ENCODE measurements at places on chromosomes 3 and 15.

DNA sequence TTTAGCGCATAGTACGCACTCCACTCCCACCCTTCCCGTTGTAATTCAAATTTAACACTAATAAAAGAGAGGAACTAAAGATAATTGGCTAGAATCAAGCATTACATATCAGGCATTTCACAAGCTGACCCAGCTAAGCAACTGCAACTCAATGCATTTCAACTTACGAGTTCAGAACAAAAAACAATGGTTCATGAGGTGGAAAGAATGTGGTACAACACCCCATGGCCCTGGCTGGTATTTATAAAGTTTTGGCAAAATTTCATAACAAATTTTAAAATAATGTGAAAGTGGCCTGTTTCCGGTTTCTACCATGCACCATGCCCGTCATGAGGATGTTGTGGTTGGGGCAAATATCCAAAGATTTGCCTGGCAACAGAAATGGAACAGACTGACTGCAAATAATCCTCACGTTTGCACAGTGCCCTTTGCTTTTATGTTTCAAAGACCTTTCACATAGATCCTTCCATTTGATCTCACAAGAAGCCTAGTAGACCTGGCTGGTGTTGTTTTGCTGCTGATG is 455.3 kb upstream of the NR2F2 start:
- DNase-seq: no peak

DNA sequence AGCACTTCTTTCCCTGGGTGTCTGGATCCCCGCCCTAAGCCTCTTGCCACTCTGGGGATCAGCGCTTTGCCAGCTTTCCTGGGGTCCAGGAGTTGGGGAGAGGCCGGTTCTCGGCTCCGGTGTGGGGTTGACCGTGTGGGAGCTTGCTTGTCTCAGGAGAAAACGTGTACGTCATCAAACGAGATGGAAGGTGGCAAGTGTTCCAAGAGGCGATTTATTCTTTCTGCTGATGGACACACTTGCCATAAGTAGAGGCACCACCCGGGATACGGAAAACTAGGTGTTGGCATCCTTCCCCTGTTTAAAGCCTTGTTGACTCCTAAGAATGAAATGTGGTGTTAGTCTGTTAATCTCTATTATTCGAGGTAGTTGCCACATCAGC is 295 bp downstream of the ZWILCH start:
- DNase-seq: no peak

GRCh38 chr15:60569596-60569995 is 90.7 kb upstream of the ICE2 start:
- no peak for DNase-seq

- DNase-seq: no peak
These were observed 18.3 kb downstream of the MYZAP start for GRCh38 chr15:57609805-57610529.

DNA sequence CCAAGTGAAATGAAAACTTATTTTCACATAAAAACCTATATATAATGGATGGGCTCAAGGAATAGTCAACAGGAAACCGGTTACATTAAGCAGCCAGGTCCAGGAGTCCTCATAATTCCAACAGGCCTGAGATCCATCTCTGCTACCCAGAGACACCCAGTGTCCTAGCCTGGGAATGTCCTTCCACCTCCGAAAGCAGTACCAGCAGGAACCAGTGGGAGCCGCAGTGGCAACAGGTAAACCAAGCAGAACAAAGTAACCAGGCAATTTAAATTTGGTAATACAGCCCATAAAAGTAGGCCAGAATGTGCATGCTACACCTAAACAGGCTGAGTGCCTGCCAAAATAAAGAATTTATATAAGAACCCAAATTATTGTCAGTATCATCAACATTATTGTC is 195.6 kb downstream of the ZBBX start:
- DNase-seq: no peak

DNA sequence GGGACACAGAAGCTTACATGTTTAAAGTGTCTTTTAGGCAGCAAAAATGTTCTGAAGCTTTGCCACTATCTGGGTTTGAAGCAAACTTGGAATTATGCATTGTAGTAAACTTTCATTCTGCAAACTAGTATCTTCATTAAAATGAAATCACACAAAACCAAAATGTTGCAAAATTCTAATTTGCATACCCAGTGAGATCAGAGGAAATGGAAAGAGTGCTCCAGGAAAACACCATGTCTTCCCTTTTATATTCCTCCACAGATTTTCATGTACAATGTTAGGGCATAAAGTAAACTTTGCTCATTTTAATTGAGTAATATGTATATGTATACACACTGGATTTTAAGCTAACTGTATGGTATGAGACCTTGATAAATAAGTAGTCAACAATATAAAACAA is 23.9 kb downstream of the ANO10 start:
- DNase-seq: no peak

GRCh38 chr3:134326126-134326525 is 48.1 kb downstream of the AMOTL2 start:
- DNase-seq: no peak

GRCh38 chr15:50452927-50453326 is 28.7 kb downstream of the USP8 start:
- no peak for DNase-seq

GRCh38 chr3:188309437-188310269 is 155.7 kb downstream of the LPP start:
- no peak for DNase-seq

DNA sequence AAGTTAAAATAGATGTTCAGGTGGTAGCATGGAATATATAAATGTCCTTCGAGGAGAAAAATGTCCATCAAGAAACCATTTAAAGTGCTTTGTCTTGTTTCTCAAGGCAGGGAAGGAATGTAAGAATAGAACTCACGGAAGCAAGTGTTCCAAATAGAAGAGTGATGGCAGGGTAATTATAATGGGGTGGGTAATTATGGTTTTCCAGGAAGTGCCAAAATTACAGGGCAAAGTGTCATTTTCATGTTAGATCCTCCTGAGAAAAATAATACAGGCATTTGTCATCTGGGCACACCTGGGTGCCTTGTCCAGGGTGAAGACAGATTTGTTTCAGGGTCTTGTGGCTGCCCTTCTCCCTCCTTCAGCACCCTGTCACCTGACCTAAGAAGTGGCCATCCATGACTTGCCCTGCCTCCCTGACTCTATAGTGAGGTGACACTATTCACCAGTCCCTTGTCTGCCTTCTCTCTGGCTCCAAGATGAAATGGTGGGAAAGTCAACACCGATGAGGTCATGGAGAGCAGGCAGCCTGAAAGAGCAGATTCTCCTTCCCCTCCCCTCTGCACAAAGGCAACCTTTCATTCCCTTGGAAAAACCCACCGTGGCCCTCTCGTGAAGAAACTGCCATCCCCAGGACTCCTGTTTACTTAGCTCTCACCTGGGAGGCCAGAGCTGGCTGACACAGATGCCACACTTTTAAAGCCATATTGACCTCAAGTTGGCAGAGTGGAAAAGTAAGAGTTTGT is 45.1 kb upstream of the AMOTL2 start:
- DNase-seq: no peak

DNA sequence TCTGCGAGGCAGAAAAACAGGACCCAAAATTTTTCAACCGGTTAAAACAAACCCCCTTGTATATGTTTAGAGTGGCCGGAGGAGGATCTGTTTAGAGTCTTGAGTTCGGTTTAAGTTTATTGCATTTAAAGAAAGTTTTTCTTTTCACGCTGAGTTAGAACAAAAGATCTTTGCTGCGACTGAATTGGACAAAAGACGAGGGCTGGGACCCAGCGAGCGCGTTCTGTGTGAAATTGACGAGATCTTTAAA is 9.8 kb downstream of the NR2F2 start:
- no peak for DNase-seq

- DNase-seq: no peak
These were observed 110.6 kb downstream of the ETFA start for GRCh38 chr15:76200641-76201105.

DNA sequence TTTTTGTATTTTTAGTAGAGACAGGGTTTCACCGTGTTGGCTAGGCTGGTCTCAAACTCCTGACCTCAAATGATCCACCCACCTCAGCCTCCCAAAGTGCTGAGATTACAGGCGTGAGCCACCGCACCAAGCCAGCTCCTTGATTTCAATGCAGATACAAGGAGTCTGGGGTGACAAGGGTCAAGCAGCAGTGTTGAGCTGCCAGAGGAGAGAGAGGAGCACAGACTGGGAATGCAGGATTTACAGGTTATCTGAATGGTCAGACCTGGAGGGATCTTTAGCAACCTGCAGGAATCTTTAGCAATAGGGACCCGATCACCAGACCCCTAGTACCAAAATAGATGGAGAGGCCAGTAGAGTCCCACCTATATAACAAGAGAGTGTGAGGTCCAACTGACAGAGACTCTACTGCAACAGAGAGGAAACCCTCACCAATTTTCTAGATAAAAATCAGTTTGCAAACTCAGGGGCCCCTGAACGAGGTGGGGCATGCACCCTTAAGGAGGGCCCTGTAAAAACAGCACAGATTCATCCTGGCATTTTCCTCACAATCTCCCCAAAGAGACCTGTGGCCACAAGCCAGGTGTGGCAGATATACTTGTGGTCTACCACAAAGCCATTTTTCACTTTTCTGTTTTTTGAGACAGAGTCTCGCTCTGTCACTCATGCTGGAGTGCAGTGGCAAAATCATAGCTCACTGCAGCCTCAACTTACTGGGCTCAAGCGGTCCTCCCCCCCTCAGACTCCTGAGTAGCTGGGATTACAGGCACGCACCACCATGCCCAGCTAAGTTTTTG is 10.7 kb upstream of the SHISA5 start:
- DNase-seq: no peak

GRCh38 chr15:100169615-100170290 is 172.0 kb downstream of the ADAMTS17 start:
- no peak for DNase-seq

DNA sequence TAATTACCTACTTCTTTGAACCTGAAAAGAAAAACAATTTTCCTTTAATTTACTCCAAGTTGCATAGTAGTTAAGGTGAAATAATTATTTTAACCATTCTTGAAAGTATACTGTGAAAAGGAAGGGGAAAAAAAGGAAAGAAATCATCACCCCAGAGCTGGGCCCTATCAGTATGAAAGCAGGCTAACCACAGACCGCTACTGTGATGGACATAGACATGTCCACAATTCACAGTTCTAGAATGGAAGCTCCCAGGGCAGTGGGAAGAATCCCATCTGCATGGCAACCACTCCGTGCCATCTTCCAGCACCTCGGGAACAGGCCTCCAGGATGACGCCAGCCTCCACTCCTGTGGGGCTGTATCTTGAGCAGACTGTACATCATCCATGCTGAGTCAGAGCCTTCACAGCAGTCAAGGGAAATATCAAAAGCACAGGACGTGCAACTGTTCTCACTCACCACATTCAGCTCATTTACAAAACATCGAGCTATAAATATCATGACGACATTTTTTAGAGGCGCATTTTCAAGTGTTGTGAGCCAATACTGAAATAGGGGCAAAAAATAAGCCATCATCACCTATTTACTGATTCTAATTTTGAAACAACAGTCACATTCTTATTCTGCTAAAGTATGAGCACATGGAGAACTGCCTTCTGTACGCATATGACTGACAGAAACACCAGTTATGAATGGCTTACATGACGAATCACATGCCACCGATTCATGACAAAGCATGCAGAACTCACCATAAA is 119.7 kb downstream of the SNRK start:
- no peak for DNase-seq

GRCh38 chr3:9627901-9628633 is 21.2 kb upstream of the MTMR14 start:
- DNase-seq: no peak

DNA sequence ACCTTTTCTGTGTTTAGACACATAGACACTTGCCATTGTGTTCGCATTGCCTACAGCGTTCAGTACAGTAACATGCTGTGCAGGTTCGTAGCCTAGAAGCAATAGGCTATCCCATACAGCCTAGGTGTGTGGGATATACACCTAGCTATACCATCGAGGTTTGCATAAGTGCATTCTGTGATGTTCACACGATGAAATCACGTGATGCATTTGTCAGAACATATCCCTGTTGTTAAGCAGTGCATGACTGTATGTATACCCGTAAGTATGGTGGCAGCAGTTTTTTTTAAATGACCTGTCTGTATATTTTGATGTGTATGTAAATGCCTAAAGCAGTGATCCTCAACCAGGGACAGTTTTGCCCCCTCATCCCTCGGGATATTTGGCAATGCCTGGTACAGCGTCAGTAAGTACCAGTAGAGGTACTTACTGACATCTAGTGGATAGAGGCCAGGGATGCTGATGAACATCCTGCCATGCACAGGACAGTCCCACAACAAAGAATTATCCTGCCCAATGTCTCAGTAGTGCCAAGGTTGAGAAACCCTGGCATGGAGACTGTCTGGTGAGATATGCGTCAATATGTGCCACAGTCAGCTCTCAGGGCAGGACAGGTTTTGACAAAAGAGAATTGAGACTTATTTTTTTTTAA is 129.1 kb downstream of the HCN4 start:
- DNase-seq: no peak

- DNase-seq: no peak
These were observed 223.0 kb upstream of the MCTP2 start for GRCh38 chr15:94008104-94009074.

DNA sequence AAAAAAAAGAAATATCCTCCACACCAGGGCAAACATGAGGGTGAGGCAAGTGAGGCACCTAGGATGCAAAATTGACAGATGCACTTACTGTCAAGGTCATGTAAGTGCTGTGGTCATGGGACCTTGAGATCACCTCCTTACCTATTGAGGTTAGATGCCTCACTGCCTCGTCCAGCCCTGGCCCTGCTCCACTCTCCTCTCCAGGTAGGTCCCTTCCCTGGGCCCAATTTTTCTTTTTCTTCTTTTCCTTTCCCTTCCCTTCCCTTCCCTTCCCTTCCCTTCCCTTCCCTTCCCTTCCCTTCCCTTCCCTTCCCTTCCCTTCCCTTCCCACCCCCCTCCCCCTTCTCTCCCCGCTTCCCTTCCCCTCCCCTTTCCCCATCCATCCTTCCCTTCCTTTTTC is 71.1 kb upstream of the DLG1 start:
- no peak for DNase-seq

Measured in stimulated activated CD4-positive, alpha-beta T cell treated with anti-CD3 and anti-CD28 coated beads, Interleukin-15, amount 100 ng/mL, for 1 hour (primary cell).